ELR (cell line): ENCODE measurements at places on chromosomes 11 and 22.
A peak's percentile ranks its signal among the peaks of the same experiment; 100 is the strongest.

DNA sequence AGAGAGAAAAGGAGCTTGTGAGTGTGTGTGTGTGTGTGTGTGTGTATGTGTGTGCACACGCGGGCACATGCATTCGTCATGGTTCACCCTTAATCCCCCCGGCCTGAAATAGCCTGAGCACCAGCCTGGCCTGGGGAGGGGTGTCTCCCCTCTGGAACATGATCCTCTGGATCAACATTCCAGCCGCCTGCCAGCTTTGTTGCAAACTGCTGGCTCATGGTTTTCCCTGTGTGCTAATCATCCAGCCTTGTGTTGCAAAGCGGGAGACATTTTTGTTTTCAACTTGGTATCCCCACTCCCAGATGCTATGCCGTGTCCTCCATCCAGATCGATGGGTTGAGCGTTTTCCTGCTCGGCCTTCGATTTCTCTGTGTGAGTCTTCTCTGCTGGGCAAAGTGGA lies 94.3 kb downstream of the FEZ1 start:
- DNase-seq = no peak

GRCh38 chr11:104570078-104570701 lies 328.1 kb downstream of the CASP12 start:
- DNase-seq = peak; percentile 77

- DNase-seq = peak; percentile 77
Measured at GRCh38 chr11:69449320-69450063, 32.0 kb upstream of the LINC01488 start.

DNA sequence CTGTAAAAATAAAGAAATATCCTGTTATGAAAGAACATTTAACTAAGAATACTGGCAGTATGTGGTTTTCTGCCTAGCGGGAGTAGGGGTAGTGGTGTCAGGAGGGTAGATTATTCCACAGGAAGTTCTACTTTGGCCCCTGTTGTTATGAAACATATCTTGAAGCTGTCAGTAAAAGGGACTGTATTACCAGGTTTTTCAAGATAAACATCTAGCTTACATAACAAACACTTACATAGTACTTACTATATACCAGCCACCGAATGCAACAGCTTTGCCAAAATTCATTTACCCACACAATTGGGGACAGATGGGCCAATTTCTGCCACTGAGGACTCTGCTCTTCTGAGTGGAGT lies 3.7 kb downstream of the TMEM123 start:
- DNase-seq = no peak

GRCh38 chr11:131658952-131659351 lies 288.5 kb downstream of the NTM start:
- no peak for DNase-seq

DNA sequence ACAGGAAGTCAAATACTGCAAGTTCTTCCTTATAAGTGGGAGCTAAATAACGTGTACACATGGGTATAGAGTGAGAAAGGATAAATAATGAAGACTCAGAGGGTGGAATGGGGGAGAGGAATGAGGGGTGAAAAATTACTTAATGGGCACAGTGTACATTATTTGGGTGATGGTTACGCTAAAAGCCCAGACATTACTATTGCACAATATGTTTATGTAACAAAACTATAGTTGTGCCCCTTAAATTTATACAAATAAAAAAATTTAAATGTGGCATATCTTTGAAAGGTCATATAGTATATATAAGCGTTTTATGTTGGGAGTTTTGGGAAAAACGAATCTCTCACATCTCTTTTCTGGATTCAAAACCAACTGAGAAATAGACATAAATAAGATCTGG lies 96.1 kb downstream of the KIF18A start:
- no peak for DNase-seq

GRCh38 chr22:50151571-50152537 lies 18.7 kb upstream of the PANX2 start:
- DNase-seq = no peak

- no peak for DNase-seq
Measured at GRCh38 chr11:69558519-69558941, 77.1 kb downstream of the LINC01488 start.

GRCh38 chr22:20267441-20268278 lies 458 bp downstream of the RTN4R start:
- peak; percentile 10 for DNase-seq

GRCh38 chr22:38314933-38315822 lies 2.1 kb downstream of the CSNK1E start:
- DNase-seq = peak; percentile 43

DNA sequence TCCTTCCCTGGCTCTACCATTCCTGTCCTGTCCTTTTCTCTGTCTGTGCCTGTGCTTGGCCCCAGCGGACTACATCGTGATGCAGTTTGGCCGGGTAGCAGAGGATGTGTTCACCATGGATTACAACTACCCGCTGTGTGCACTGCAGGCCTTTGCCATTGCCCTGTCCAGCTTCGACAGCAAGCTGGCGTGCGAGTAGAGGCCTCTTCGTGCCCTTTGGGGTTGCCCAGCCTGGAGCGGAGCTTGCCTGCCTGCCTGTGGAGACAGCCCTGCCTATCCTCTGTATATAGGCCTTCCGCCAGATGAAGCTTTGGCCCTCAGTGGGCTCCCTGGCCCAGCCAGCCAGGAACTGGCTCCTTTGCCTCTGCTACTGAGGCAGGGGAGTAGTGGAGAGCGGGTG lies 20.4 kb downstream of the TUB start:
- DNase-seq = no peak

- no peak for DNase-seq
Measured at GRCh38 chr11:128528294-128528693, 59.1 kb downstream of the ETS1 start.

GRCh38 chr11:111435046-111435698 lies 56.1 kb upstream of the POU2AF1 start:
- DNase-seq = no peak

DNA sequence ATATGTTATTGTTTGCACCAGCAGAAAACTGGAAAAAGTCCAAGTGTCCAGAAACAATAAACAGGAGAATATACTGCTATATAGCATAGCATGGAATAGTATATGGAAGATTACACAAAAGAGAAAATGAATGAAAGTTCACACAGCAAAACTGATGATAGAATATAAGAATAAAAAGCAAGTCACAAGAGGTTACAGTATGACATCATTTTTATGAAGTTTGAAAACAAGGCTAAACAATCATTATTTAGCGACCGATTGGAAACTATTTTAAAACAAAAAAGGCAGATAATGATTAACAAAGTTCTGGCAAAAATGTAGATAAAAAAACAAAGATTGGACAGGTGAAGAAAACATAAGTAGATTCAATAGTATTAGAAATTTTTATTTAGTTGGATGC lies 47.1 kb downstream of the SOX6 start:
- DNase-seq = no peak

GRCh38 chr11:72493426-72494108 lies 59.2 kb upstream of the CLPB start:
- no peak for DNase-seq

DNA sequence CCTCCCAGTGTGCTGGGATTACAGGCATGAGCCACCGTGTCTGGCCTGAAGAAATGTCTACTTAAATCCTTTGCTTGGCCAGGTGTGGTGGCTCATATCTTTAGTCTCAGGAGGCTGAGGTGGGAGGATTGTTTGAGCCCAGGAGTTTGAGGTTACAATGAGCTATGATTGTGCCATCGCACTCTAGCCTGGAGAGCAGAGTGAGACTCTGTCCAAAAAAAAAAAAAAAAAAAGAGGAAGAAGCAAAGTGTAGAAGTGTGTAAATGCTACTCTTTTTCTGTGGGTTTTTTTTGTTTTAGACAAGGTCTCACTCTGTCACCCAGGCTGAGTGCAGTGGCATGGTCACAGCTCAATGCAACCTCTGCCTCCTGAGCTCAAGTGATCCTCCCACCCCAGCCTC lies 6.4 kb upstream of the ATG16L2 start:
- no peak for DNase-seq

DNA sequence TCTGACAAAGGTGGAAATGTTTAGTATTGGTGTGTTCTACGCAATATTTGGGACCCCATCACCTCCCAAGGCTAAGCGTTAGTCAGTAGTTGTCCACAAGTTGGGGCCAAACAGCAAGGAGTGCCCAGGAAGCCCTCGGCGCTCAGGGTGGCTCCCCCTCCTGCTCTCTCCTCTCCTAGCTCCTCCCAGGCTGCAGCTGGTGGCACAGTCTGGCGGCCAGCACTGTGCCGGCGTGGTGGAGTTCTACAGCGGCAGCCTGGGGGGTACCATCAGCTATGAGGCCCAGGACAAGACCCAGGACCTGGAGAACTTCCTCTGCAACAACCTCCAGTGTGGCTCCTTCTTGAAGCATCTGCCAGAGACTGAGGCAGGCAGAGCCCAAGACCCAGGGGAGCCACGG lies 16.8 kb downstream of the CD5 start:
- DNase-seq = no peak

DNA sequence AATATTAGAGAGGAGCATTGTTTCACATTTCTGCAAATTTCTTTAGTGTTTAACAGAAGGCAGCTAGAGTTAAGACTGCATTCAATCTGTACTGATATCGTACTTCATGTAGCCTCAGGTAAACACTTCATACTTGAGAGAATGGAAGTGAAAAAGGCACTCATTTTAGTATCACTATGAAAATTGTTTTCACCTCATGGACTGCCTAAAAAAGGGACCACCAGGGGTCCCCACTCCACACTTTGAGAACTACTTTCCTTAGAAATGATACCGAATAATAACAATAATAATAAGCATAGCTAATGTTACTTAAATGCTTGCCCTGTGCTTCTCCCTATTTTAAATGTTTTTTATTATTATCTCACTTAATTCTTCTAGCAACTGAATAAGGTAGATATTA lies 95.1 kb downstream of the BLID start:
- DNase-seq = peak; percentile 55

DNA sequence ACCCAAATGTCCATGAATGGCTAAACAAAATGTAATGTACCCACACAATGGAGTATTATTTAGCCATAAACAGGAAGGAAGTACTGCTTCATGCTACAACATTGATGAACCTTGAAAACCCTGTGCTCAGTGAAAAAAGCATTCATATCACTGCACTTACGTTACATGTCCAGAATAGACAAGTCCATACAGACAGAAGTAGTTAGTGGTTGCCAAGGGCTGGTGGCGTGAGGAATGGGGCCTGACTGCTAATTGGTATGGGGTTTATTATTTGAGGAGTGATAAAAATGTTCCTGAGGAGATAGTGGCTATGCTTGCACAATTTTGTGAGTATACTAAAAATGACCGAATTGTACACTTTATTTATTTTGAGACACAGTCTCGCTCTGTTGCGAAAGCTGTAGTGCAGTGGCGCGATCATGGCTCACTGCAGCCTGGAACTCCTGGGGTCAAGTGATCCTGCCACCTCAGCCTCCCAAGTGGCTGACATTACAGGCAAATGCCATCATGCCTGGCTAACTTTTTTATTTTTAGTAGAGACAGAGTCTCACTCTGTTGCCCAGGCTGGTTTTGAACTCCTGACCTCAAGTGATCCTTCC lies 7.7 kb upstream of the SYVN1 start:
- no peak for DNase-seq

- no peak for DNase-seq
Measured at GRCh38 chr11:30481330-30481729, 104.8 kb downstream of the MPPED2 start.

- no peak for DNase-seq
Measured at GRCh38 chr11:74033046-74033445, 24.2 kb upstream of the UCP3 start.

- no peak for DNase-seq
Measured at GRCh38 chr11:133697603-133698180, 147.6 kb downstream of the SPATA19 start.

DNA sequence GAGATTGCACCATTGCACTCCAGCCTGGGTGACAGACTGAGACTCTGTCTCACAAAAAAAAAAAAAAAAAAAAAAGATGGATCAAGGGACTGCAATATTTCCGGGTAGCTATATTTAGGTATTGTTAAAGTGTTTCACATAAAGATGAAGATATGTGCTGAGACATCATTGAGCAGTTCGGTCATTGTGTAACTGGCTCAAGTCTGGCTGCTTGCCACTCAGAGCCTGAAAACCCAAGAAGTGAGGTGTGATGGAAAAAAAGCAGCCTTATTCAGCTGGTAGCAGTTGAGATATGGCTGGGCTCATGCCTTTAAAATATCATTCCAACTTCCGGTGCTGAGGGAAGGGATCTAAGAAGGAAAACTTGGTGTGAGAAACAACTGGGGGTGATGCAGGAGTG lies 46.9 kb downstream of the LUZP2 start:
- no peak for DNase-seq

- no peak for DNase-seq
Measured at GRCh38 chr11:60396799-60397198, 540 bp downstream of the MS4A14 start.

DNA sequence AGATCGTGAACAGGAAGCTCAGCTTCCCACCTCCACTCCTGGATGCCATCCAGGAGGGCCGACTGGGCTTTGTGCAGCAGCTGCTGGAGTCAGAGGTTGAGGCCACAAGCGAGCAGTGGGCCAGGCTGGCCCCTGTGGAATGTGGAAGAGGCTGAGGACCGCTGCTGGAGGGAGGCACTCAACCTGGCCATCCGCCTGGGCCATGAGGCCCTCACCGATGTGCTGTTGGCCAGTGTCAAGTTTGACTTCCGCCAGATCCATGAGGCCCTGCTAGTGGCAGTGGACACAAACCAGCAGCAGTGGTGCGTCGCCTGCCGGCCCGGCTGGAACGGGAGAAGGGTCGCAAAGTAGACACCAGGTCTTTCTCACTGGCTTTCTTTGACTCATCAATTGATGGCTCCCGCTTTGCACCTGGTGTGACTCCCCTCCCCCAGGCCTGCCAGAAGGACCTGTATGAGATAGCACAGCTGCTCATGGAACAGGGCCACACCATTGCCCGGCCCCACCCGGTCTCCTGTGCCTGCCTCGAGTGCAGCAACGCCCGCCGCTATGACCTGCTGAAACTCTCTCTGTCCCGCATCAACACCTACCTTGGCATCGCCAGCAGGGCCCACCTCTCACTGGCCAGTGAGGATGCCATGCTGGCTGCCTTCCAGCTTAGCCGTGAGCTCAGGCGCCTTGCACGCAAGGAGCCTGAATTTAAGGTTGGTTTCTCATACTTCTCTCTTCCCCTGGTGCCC lies 24.9 kb downstream of the ART5 start:
- DNase-seq = no peak

DNA sequence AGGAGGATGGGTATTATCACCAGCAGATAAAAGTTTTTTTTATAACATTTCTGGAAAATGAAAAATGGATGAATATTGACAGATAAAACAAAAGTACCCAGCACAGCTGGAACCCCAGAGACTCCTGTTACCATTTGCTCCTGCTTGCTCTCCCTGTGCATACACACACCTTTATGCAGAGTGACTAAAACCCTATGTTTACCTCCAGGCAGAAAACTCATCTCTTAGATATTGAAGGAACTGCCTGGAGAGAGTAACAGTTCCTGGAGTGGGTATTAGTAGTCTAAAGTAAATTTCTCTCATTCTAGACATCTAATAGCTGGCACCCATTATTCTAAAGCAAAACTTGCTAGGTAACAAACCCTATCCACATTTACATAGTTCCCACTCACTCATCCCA lies 38.0 kb downstream of the CYP2R1 start:
- DNase-seq = no peak

DNA sequence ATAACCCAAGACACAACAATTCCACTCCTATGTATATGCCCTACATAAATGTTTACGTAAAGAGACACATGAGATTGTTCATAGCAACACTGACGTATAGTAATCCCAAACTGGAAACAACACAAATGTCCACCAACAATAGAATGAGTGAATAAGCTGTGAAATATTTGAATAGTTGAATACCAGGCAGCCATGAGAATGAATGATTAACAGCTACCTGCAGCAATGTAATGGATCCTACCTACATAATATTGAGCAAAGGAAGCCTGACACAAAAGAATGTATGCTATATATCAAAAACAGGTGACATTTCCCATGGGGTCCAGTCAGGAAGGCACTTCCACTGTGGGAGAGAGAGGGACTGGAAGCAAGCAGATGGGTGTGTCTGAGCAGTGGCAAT lies 92.8 kb upstream of the LINC01488 start:
- DNase-seq = no peak
